ENCODE measurements at places on chromosomes 1 and 21. TPM values are rescaled to one million over a fixed set of nuclear protein-coding genes. Genes with fewer than 3 reads are reported as not detected.

Gene UBL4B
- total RNA-seq = not detected

Gene SPATA45
- total RNA-seq = 1.3 TPM

Gene DENND2C
- total RNA-seq = 9.3 TPM

Gene FAM151A
- total RNA-seq = not detected

Gene TLR5
- 3.0 TPM for total RNA-seq

Gene IGSF3
- 25.7 TPM for total RNA-seq

Gene TMEM200B
- total RNA-seq = 5.4 TPM

Gene NOS1AP
- 4.2 TPM for total RNA-seq

Gene KRTAP12-1
- not detected for total RNA-seq

Gene AHCTF1
- 33.4 TPM for total RNA-seq

Gene DMBX1
- total RNA-seq = 0.33 TPM

Gene CRABP2
- total RNA-seq = 35.6 TPM

Gene MMEL1
- total RNA-seq = 3.9 TPM

Gene CLDN17
- not detected for total RNA-seq

Gene CAPN8
- 0.17 TPM for total RNA-seq

Gene PGLYRP3
- not detected for total RNA-seq

Gene ANKRD35
- 3.7 TPM for total RNA-seq

Gene ADGRL4
- total RNA-seq = 13.4 TPM

Gene PDZK1
- 10.2 TPM for total RNA-seq

Gene RGSL1
- 0.11 TPM for total RNA-seq

Gene SPOCD1
- total RNA-seq = 0.30 TPM

Gene TIE1
- total RNA-seq = 16.3 TPM

Gene NTMT2
- not detected for total RNA-seq

Gene NASP
- total RNA-seq = 64.5 TPM

Gene ZNF683
- total RNA-seq = not detected

Gene PRSS38
- total RNA-seq = not detected

Gene CFHR4
- 0.10 TPM for total RNA-seq

Gene CELA2B
- not detected for total RNA-seq

Gene GJB3
- total RNA-seq = not detected

Gene ANKRD34A
- total RNA-seq = 1.8 TPM

Gene LIN28A
- not detected for total RNA-seq

Gene BNIPL
- 0.20 TPM for total RNA-seq

Gene GJC2
- total RNA-seq = 17.1 TPM
